ENCODE measurements at places on chromosomes 16 and 17.

GRCh38 chr17:43477832-43478634, 5.7 kb upstream of the DHX8 start:
- DNase-seq: no peak

- DNase-seq: no peak
Observed at GRCh38 chr16:10675861-10676260, 18.9 kb downstream of the TEKT5 start.

DNA sequence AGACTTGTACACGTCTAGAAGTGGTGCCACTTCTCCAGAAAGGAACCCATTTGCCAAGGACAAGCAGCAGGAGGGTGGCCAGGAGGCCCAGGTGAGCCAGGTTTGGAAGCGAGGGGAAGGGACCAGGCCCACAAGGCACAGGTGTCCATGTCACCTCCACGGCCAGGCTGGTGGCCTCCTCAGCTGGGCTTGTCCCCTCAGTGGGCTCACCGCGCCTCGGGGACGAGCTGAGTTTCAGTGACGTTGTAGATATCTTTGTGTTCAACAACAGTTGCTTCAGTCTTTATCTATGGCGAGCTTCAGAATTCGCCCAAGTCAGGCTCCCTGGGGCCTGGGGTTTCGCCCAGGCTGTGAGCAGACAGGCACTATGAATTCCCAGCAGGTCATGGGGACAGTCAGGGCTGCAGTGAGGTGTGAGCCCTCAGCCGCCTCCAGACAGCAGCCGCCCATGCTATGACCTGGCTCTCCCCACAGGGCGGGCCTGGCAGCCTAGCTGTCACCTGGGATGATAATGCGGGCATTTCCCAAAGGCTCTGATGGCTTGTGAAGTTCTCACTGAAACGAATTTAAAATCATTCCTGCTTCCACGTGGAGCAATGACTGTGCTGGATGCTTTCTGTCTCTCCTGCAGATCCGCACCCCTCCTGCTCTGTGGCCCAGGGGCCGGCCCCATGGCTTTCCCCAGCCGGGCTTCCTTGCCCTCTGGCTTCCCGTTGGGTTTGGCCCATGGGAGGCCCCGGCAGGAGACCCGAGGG, 89.5 kb downstream of the MRC2 start:
- DNase-seq: no peak

GRCh38 chr16:66834746-66835145, 4.0 kb upstream of the NAE1 start:
- DNase-seq: no peak

DNA sequence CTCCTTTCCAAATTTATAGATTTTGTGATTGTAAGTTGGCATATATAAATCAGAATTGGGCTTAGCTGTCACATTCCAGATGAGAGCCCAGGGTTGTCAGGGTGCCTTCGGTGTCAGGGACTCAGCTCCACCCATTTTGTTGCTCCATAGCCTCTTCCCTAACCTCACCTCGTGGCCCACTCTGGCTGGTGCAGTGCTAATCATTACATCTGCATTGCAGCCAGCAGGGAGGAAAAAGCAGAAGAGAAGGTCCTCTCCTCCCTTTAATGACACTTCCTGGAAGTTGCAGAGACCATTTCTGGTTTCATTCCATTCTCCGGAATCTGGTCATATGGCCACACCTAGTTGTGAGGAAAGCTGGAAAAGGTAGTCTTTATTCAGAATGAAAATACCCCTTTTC, 113.3 kb downstream of the CCT6B start:
- no peak for DNase-seq

- no peak for DNase-seq
Observed at GRCh38 chr17:28961391-28961790, 10.1 kb upstream of the PHF12 start.

DNA sequence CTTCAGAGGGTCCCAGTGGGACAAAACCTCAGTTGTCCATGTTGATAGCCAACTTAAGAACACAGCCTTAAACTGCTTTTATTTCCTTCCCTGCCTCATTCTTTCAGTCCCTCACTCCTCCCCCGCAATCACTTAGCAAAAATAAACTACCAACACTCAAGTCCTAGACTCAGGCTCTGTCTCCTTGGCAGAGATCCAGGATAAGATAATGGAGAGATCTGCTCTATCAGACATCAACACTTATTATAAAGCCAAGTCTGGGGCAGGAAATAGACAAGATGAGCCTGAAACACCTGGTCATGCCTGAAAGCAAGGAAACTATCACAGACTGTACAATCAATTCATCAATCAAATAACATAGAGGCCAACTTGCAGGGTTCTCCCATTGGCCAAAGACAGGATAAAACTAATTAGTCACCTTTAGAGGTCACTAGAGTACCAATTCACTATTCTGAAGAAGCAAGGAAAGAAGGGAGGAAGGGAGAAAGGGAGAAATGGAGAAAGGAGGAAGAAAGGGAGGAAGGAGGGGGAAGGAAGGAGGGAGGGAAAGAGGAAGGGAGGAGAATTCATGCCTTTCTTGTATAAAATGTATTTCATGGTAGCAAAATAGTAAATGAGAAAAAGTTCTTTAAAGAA, 15.7 kb downstream of the HYDIN start:
- DNase-seq: no peak

DNA sequence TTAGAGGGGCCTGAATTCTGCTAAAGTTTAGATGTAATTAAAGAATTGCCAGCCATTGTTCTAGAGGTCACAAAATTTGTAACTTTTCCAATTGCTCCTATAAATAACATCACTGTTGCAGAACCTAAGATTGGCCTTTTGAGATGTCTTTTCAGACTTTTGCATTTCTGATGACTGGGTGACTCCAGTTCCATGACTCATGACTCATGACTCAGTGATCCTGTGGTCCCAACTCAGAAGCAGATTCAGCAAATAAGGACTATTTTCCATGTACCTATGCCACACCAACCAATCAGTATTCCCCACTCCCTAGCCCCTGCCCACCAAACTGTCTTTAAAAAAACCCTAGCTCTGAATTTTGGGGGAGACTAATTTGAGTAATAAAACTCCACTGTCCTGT, 740.9 kb downstream of the CDH8 start:
- no peak for DNase-seq

DNA sequence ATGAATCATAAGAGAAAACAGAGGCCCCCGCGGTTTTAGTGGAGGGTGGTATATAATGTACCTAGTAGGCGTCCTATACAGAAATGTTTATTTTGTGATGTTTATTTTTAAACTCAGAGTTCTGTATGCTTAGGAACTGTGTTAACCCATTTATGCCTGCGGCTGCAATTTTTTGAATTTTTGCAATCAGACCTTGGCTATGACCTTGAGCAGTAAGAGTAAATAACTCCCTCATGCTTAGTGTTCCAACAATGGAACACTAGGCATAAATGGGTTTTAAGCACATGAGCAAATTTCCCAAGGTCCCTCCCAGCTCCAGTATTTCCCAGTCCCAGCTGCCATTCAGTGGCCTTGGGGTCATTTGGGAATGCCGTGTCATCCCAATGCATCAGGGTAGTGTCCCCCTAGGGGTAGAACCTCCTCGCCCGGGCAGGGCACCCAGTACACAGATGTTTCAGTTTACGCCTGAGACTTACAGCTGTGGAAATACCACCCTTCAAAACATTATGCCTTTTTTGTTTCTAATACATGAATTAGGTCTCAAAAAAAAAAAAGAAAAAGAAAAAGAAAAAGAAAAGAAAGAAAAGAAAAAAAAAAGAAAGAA, 605.8 kb upstream of the CDH11 start:
- no peak for DNase-seq

- no peak for DNase-seq
Observed at GRCh38 chr17:67438667-67439066, 61.6 kb downstream of the PITPNC1 start.

DNA sequence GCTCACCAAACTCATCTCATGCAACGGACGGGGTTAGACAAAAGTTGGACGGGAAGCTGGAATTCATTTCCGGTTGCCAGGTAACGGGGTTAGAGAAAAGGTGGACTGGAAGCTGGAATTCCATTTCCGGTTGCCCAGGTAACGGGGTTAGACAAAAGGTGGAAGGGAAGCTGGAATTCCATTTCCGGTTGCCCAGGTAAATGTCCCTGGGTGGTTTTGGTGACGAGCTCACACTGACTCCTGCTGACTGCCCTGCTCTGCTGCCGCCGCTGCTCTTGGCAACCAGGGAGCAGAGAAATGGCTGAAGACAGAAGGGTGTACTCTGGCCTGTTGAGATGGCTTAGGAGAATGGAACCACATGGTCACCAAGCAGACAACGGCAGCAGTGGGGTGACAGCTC, 170.3 kb upstream of the RPH3AL start:
- DNase-seq: no peak

DNA sequence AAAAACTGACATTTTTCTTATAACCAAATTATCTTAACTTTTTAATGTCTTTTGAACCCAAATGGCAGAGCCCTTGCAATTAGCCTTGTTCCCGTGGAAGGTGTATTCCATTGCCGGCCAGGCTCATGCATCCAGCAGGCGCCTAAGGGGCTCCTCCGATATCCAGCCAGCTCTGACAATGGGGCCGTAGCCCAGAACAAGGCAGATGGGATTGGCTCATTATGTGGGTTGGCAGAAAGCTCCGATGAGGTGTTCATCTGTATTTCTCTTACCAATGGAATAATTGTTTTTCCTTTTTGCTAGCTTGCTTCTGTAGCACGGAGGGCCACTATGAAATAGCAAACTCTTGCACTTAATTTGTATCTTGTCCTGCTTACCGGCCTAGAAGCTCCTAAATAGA, 208.2 kb upstream of the CHMP6 start:
- no peak for DNase-seq

GRCh38 chr17:63439687-63440086, 6.4 kb downstream of the CYB561 start:
- no peak for DNase-seq

GRCh38 chr17:43696891-43697290, 35.2 kb upstream of the MEOX1 start:
- no peak for DNase-seq

GRCh38 chr17:66527335-66527734, 224.9 kb downstream of the PRKCA start:
- DNase-seq: no peak

DNA sequence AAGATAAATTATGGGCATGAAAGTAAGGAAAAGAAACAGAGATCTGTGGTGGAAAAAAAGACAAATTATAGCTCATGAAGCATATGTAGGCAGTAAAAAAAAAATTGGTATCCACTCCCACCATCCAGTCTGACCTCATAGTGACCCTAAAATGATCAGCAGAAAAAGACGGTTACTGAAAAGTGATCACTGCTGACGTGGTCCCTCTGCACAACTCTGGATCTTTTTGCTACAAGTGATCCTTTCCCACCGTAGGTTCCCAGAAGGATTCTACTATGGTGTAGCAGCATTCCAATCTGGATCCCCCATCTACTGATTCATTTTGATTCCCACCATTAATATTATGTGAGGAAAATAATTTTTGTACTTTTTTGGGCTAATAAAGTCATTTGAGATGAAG, 10.9 kb upstream of the CHST6 start:
- DNase-seq: no peak

Data from activated gamma-delta T cell (primary cell).